MG63 (cell line): ENCODE measurements at places on chromosomes 16 and 17.

- peak; percentile 12 for DNase-seq
Observed at GRCh38 chr17:17840751-17841591, 4.2 kb upstream of the SREBF1 start.

GRCh38 chr16:19011169-19011731 lies 27.5 kb downstream of the TMC7 start:
- DNase-seq = no peak

DNA sequence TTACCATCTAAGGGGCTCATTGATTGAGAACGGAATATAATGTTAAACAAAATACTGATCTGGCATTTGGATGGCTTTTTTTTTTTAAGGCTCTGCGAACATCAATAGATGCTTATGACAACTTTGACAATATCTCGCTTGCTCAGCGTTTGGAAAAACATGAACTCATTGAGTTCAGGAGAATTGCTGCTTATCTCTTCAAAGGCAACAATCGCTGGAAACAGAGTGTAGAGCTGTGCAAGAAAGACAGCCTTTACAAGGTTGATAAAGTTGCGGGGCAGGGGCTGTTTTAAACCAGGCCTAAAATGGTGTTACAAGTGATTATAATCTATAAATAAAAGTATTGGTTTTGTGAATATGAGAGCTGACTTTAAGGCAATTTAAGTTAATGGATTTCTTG lies 22.3 kb downstream of the PTRH2 start:
- DNase-seq = no peak

GRCh38 chr16:4790871-4791270 lies 2.7 kb upstream of the SEPTIN12 start:
- DNase-seq = no peak

GRCh38 chr16:47408491-47408890 lies 52.4 kb downstream of the ITFG1 start:
- no peak for DNase-seq

GRCh38 chr17:6102615-6103014 lies 32.4 kb downstream of the WSCD1 start:
- DNase-seq = no peak

GRCh38 chr17:48679385-48680096 lies 42.8 kb downstream of the PRAC1 start:
- no peak for DNase-seq

GRCh38 chr16:69057400-69058378 lies 47.8 kb upstream of the HAS3 start:
- peak; percentile 88 for DNase-seq

GRCh38 chr17:36723459-36724025 lies 122.2 kb downstream of the MRM1 start:
- DNase-seq = no peak

GRCh38 chr16:4411684-4412083 lies 4.7 kb downstream of the CORO7 start:
- DNase-seq = no peak

DNA sequence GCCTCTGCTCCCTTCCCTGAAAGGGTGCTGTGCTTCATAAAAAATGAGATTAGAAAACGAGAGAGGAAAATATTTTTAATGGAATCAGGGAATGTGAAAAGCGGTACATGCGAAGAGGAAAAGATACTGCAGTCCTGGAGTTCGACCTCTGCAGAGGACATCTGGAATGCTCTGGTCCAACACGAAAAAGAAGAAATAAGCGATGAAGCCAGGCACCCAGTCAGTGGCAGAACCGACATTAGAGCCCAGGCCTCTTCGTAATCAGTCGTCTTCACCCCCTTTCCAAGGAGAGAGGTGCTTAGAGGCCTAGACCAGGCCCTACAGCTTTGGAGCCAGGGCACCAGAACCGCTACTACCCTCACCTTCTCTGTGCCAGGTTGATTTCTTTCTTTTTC lies 459 bp upstream of the MARCHF10 start:
- no peak for DNase-seq

- DNase-seq = no peak
Observed at GRCh38 chr16:88597856-88598491, 27.8 kb downstream of the ZC3H18 start.

DNA sequence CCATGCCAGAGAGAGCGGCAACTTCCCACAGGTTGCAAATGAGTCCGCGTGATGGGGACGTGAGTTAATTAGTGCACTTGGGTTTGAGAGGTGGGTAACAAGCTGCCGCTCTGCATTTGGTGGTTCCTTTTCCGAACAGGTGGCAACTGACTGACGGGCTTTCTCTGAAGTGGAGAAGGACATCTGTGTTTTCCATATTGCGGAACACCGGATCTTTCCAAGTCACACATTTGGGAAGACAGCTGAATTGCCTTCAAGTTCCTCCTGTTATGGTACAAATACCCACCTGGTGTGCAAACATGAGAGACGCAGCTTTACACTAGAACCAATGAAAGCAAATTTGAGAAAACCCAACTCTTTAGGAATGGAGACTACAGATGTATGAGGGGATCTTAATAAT lies 451.3 kb upstream of the ZFHX3 start:
- DNase-seq = no peak

DNA sequence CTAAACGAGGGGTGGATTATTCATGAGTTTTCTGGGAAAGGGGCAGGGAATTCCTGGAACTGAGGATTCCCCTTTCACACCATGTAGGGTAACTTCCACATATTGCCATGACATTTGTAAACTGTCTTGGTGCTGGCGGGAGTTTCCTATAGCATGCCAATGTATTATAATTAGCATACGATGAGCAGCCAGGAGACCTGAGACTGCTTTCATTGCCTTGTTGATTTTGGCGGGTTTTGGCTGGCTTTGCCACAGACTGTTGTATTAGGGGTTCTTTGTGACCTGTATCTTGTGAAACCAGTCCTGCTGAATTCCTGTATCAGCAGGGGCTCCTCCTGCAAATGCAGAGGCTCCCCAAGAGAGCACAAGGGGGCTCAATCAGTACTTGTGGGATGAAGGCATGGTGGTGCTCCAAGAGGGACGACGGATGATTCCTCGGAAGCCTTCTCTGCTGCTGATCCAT lies 104.4 kb upstream of the CACNG5 start:
- no peak for DNase-seq

DNA sequence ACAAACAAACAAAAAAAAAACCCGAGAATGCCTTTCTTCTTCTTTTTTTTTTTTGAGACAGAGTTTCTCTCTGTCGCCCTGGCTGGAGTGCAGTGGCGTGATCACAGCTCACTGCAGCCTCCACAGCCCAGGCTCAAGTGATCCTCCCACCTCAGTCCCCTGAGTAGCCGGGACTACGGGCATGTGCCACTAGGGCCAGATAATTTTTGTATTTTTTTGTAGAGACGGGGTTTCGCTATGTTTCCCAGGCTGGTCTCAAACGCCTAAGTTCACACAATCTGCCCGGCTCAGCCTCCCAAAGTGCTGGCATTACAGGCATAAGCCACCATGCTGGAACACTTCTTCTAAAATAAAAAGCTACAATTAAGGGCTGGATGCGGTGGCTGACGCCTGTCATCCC lies 17.0 kb upstream of the WDR45B start:
- DNase-seq = no peak

- no peak for DNase-seq
Observed at GRCh38 chr16:68608330-68608729, 36.8 kb upstream of the CDH3 start.

DNA sequence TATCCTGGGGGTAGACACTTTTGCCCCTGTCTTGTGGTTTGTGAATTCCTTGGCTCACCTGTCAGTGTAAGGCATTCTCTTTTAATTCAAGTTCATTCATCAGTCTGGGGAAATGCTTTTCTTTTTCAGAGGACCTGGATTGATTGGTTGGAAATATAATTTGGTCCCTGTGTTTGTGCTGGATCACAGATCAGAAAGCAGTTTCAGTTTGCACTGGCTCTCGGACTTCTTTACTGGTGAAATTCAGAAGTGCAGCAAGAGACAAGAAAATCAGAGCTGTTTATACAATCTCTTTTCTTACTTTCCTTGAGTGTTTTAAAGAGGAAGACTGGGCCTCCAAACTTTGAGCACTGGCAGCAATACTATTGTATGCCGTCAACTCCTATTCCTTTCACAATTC lies 161.8 kb upstream of the KCNJ16 start:
- no peak for DNase-seq

- DNase-seq = no peak
Observed at GRCh38 chr16:80687606-80688005, 116.8 kb downstream of the CDYL2 start.

- DNase-seq = no peak
Observed at GRCh38 chr17:63477480-63478440, 899 bp downstream of the ACE start.

DNA sequence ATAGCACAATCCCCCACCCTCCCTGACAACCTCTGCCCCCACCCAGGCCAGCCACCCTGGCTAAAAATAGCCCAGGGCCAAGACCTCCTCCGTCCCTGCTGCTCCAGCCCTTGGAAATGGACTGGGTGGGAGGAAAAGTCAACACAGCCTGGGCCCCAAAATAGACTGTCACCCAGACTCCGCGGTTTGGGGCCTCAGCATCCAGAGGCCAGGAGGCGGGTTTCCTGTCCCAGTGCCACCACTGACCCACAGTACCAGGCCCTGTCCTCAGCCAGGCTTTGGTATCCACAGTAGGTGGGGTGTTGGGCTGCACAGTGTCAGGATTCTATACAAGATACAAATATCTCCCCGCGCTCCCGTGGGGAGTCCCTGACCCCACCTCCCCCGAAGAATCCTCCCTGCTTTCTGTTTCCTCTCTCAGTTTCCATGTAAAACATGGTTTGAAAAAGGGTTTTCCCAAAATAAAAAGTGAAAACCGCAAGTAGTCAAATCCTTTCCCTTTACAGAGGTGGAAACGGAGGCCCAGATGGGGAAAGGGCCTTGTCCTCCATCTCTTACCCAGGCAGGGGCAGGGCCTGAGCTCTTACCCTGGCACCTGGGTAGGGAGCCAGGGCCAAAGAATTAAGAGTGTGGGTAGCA lies 20.1 kb downstream of the CPNE2 start:
- DNase-seq = no peak

DNA sequence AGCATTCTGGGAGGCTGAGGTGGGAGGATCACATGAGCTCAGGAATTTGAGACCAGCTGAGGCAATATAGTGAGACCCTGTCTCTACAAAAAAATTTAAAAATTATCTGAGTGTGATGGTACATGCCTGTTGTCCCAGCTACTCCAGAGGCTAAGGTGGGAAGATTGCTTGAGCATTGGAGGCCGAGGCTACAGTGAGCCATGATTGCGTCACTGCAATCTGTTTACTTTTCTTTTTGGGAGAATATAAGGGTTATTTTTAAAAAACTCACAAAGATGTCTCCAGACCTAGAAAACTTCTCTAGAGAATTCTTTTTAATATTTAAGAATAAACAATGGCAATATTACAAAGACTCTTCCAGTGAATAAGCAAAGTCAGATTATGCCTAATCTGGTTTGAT lies 226.9 kb downstream of the BCAS3 start:
- no peak for DNase-seq

DNA sequence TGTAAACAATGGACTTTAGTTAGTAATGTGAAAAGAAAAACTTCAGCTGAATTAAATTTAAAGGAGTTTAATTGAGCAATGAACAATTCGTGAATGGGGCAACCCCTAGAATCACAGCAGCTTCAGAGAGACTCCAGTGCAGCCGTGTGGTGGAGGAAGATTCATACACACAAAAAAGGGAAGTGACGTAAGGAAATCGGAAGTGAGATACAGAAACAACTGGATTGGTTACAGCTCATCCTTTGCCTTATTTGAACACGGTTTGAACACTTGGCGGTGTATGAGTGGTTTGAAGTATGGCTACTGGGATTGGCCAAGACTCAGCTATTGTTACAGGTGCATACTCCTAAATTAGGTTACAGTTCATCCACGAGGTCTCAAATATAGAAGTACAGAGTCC lies 460.4 kb upstream of the ASIC2 start:
- DNase-seq = no peak

DNA sequence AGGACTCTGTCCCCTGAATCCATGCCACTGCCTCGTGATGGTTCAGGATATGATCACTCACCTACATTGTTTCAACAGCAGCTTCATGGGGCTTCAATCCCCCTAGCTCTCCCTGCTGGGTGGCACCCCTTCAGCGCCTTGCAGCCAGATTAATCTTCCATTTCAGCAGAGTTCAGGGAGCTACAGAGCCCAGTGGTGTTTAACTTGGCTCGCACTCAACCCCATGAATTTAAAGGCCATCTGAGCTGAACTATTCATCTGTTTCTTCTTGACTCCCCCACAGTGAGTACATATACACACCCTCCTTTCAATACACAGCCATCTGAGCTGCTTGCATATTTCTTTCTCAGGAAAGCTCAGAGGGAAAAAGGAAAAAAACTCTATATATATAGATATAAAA lies 202.8 kb upstream of the C16orf82 start:
- no peak for DNase-seq

DNA sequence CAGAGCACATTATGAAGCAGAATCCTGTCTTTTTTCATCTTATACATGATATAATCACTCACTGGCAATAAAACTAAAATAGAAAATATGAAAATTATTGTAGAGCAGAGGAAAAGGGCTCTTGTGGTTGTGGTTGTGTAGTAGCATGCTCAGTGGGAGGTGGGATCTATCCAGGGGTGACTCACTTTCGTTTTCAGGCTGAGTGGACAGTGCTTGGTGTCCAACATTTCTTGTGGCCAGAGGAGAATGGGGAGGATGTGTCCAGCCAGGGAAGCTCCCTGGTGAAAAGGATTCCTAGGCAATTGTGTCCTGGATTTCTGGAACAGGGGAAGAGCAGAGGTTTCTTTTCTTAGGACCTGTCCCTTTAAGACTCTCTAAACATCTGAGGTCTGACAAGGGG lies 31.9 kb upstream of the CPHXL start:
- peak; percentile 45 for DNase-seq

DNA sequence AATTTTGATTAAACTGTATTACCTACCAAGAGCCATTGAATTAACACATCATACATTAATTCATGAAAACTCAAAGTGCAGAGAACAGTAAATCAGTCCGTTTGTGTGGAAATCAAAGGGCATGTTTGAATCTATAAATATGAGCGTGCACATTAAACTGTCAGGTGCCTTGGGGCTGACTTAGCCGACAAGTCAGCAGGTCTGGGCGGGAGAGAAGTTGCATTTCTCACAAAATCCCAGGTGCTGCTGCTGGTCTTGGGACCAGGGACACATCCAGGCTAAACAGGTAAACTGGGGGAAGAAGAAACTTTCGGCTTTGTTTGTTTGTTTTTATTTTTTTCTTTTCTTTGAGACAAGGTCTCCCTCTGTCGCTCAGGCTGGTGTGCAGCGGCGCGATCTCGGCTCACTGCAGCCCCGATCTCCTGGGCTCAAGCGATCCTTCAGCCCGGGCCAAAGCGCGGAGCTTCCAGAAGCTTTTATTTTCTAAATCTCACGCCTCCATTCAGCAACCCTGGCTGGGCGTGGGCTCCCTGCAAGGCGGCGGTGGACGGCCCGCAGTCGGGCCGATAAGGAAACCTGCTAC lies 213.9 kb downstream of the MRTFB start:
- DNase-seq = peak; percentile 72

DNA sequence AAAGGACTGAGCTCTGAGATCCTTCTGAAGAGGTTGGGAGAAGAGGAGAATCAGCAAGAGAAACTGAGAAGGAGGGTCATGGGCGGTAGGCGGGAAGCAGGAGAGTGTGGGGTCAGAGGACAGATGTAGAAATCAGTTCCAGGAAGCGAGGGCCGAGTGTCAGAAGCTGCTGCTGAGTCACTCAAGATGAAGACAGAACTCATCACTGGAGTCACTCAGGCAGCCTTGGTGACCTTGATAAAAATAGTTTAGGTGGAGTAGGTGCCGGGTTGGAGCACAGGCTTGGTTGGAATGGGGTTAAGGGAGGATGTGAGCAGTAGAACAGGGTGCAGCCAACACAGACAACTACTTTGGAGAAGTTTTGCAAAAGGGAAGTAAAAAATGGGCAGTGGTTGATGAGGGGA lies 6.1 kb upstream of the ITGAM start:
- no peak for DNase-seq

GRCh38 chr16:50478075-50478772 lies 70.0 kb upstream of the NKD1 start:
- DNase-seq = no peak
